ENCODE measurements at places on chromosomes 6 and 20.

DNA sequence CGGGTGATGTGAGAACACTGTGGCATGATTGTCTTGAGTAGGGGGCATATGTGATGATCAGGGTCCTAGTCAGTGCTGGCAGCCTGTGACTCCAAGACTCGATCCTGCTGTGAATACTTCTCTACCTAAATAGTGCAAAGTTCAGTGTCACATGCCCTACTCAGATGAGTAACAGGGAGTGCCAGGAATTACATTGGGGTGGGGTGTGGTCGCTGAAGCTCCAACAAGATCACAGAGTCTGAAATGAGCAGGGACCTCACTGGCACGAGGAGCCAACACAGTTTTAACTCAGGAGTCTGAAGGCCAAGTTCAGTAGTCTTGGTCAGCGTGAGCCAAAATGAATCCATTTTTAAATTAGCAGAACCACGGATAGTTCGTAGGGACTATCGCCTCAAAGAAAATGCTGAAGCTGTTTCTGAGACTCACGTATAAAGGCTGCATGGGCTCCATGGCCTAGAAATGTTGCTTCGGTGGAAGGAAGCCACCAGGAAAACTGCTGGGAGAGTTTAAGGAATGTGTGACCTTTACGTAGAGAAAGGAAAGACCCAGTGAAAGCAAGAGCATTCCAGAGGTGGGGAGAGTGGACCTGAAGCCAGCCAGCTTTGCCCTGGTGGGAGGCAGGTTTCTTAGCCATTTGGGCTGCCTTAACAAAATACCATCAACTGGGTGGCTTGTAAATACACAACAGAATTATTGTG is 72.2 kb downstream of the RPP40 start:
- DNase-seq, result no peak

DNA sequence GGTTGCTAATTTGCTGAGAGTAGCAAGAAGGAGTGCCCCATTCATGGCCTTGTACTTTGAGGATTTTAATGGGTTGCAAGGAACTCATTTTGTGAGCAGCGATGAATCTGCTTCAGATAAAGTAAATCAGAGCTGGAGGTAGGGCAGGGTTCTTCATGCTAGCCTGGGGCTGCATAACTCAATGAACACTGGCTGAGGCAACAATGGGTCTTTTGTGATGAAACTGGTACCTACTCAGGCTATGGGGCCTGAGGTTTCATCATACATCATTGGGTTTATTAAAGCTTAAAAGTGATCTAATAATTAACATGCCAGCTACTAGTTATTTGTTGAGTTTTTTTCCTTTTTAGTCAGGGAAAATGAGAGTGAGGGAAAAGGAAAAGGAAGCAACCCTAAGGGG is 106.9 kb downstream of the FAM50B start:
- DNase-seq, result no peak

- no peak for DNase-seq
Observed at GRCh38 chr6:25998379-25998778, 35.8 kb downstream of the TRIM38 start.

- no peak for DNase-seq
Observed at GRCh38 chr20:25315418-25316210, 67.7 kb downstream of the PYGB start.

DNA sequence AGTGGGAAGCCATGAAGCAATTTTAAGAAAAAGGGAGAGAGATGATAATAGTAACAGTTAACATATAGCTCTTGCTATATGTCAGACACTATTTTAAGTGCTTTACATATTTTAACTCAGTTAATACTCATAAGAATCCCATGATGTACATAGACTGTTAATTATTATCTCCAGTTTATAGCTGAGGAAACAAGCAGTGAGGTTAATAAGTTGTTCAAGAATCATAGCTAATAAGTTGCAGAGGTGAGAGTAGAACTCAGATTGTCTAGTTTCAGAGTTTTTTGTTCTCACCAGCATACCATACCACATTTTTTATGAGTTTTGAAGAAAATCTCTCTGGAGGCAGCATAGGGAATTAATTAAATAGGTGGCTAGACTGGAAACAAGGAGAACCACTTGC is 144.6 kb upstream of the MMS22L start:
- DNase-seq, result no peak

DNA sequence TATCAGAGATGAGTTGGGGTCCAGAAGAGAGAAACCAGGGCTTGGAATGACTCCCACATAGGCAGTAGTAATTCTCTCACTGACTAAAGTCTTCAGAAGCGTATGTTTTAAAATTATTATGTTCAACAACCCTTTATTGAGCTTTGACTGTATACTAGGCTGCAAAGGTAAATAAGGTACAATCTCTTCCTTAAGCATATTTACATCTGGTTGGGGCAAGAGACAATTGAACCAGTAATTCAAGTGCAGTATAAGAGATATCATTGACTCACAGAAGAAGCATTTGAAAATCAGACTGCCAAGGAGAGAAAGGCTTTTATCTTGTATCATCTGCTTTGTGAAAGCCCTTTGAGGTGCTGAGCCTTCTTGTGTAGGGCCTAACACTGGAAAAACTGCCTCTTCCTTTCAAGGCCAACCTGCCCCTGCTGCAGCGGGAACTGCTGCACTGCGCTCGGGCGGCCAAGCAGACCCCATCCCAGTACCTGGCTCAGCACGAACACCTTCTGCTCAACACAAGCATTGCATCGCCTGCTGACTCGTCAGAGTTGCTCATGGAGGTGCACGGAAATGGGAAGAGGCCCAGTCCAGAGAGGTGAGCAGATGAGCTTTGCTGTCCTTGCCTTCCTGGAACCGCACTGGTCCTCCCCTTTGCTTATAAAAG is 39.3 kb upstream of the C20orf144 start:
- DNase-seq, result no peak

GRCh38 chr20:31930779-31931178 is 21.1 kb downstream of the PDRG1 start:
- DNase-seq, result no peak

DNA sequence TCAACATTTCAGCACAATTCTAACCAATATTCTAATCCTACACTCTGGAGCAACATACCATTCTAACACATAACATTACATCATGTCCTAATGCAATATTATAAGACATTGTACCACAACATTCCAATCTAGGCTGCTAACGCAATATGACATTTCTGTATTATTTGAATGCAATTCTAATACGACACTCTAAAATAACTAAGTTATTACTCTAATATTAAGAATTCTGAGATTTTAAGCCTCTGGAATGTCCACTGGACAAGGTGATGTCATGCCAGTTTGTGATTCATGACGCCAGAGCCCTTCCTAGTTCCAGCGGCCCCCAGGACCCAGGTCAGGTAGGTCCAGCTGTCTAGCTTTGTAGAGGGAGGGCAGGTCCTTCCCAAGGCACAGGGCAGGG is 69.7 kb upstream of the SIRPA start:
- no peak for DNase-seq

- no peak for DNase-seq
Observed at GRCh38 chr20:59028812-59029211, 3.3 kb downstream of the ATP5F1E start.

- no peak for DNase-seq
Observed at GRCh38 chr6:160170018-160170680, 48.5 kb downstream of the SLC22A1 start.

- no peak for DNase-seq
Observed at GRCh38 chr6:3517350-3517749, 60.5 kb upstream of the SLC22A23 start.

GRCh38 chr6:154996841-154997311 is 1.8 kb downstream of the TIAM2 start:
- DNase-seq, result peak; percentile 10

- no peak for DNase-seq
Observed at GRCh38 chr6:107585815-107586435, 96.0 kb downstream of the SOBP start.

DNA sequence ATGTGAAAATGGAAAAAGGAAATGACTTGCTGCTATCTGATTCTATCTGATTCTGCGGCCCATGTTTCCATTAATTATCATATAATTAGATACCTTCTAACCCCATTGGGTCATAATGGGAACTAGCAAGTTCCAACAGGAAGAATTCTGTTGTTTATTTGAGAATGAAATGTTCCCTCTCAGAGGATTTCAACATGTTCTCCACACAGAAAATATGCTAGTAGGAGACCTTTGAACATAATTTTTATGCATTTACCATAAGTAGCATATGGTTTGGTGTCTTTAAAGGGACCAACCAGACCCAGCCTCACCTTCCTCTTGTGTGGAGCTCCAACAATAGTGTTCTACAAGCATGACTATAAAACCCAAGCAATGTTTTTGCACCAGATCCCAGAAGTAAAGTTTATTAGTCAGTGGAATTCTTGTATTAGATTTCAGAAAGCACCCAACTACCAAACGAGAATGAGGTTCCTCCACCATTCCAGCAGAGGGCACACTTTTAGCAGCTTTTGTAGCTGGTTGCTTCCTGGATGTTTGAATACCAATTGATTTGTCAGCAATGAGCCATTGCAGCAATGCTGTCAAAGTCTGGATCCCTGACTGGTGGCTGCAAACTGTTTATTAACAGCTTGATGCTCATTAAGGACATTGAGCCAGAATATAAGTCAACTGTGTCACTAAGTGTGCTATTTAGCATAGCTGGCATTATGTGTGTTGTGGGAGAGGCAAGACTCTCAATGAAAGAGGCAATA is 143.6 kb upstream of the GJE1 start:
- peak; percentile 74 for DNase-seq

- DNase-seq, result no peak
Observed at GRCh38 chr20:13250251-13250650, 29.2 kb downstream of the ISM1 start.

DNA sequence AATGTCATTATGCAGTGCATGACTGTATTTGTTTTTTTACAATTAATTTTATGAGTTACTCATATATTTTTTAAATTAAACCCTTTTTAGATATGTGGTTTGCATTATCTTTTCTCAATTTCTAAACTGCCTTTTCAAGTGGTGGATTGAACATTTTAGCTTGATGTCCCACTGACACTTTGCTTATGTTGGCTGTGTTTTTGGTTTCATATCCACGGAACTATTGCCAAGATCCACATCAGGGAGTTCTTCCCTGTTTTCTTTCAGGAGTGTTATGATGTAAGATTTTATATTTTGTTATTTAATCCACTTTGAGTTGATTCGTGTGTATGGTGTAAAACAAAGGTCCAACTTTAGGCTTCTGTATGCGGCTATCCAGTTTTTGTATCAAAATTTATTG is 1144.9 kb upstream of the EYS start:
- no peak for DNase-seq

DNA sequence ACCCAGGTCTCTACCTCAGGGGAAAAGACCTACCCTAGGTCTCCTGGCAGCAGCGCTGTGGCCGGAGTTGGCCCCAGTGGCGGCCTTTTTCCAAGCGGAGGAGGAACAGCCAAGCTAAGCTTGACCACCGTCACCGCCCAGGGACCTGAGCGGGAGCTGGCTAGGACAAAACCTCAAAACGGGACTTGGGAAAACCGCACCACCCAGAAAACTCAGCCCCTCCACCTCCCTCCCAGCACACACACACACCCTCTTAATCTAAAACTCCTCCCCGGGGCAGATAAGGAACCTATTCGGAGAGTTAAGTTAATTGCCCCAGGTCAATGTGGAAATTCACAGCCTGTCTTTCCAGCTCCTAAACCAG is 2.7 kb upstream of the TRERF1 start:
- peak; percentile 15 for DNase-seq

DNA sequence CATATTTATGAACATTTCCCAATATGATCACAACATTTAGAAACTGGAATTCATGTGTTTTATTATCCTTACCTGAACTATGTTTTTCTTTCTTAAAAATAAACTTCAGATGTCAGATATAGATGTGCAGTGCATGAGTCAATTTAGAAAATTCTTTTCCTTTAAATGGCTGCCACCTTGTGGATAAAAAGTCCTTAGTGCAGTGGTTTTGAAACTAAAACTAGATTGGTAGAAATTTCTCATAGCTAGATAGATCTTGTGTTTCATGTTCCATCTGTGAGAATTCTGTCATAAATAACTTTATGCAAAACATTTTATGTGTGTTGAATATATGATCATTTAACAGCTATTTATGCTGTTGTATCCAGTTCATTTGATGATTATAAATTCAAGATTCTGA is 134.9 kb downstream of the KLHL32 start:
- peak; percentile 65 for DNase-seq
